NCI-H1417 treated with DMSO at 0.1 percent for 48 hours (cell line): ENCODE measurements at places on chromosomes 13 and 19.

- no peak for DNase-seq
Measured at GRCh38 chr13:69618393-69618792, 489.2 kb upstream of the ATXN8OS start.

DNA sequence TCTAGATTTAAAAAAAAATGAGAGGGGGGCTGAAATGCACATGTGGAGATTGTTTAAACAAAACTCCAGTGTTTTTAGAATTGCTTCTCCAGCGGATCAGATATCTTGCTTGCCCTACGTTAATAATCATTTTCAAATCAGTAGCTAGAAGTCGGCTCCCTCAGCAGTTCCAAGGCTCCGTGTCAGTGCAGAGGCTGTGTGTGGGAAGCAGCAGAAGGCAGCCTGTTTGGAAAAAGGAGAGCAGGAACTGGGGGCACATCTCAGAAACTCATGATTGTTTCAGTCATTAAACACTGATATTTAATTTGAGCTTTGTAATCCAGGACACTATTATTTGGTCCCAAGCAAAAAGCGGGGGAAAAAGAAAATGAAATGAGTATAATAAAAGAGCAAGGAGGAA, 50.9 kb downstream of the SOX21 start:
- no peak for DNase-seq

GRCh38 chr13:95256091-95256490, 45.2 kb downstream of the ABCC4 start:
- DNase-seq: no peak

- no peak for DNase-seq
Measured at GRCh38 chr13:41137241-41137640, 4.6 kb upstream of the KBTBD6 start.

DNA sequence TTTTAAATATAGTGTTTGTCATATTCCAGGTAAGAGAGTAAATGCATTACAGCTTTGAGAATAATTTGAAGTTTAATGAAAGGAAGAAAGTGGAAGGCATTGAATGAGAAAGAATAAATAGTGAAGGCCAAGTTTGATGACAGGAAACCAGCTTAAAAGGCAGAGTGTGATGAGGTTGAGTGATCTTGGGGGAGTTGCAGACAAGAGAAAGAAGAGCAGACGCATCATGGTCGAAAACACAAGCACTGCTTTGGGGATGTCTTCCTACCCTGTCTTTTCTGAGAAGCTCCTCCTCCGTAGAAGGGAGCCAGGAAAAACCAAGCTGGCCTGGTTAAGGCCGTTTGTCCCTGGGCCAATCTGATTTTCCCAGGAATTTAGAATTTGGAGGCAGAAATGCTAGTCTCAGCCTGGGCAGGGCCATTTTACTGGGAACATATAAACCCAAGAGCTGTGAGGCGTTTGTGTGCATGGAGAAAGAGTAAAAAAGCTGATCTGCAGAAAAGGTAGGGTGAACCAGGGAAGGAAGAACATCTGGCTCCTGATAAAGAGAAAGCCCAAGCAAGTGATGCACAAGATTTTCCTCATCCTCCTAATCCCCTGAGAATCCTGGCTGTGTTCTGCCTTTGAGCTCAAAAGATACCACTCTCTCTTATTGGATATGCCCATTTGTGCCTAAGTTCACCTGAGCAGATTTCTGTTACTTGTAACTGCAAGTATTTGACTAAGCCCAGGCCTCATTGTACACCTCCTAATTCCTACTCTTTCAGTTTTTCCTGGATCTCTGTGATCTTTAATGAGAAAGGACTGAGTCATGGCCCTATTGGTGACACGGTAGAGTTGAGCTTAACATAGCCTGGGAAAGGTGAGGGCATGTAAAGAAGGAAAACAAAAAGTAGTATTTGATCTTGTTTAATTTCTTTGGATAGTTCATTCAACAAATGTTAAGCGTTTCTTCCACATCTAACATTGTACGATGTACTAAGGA, 80.0 kb downstream of the WDFY2 start:
- DNase-seq: no peak

DNA sequence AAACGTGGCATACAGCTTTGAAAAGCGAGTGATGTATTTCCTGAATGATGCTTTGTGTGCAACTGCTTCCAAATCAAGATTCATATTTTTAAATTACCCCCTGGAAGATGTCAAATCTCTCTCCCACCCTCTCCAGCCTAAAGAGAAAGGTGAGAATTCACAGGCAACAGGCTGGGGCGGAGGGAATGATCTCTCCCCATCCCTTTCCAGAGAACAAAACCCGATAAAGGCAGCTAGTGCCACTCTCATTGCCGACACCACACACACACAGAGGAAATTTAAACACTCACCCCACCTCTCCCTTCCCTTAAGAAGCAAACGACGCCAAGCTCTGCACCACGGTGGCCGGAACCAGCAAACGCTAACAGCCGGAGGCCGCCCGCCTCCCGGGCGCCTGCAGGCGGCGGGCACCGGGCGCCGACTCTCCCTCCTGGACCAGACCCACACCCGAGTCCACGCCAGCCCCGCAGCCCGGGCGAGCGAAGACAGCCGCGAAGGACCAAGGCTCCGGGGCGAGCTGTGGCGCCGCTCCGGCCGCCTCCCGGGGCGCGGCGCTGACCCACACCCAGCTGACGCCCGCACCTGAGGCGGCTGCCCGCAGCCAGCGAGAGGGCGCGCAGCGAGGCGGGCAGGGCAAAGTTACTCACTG, 477 bp downstream of the LNX2 start:
- no peak for DNase-seq

DNA sequence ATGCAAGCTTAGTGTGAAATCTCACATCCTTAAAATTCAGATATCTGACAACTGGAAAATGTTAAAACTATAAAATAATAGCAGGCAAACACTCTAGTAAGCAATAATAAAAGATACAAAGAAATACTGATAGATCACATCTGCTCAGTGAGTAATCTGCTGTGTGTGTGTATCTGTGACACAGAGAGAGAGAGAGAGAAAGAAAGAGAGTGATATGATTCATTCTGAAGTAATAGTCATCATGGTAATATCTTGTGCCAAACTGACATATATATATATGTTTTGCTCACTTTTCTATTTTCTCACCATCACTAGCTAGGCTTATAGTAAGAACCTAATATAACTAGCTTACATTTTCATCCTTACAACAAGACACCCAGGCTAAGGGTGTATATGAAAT, 288.0 kb upstream of the SLITRK6 start:
- no peak for DNase-seq

GRCh38 chr19:4548238-4548584, 8.4 kb upstream of the LRG1 start:
- DNase-seq: no peak

GRCh38 chr13:48902368-48902767, 73.3 kb upstream of the FNDC3A start:
- DNase-seq: no peak

DNA sequence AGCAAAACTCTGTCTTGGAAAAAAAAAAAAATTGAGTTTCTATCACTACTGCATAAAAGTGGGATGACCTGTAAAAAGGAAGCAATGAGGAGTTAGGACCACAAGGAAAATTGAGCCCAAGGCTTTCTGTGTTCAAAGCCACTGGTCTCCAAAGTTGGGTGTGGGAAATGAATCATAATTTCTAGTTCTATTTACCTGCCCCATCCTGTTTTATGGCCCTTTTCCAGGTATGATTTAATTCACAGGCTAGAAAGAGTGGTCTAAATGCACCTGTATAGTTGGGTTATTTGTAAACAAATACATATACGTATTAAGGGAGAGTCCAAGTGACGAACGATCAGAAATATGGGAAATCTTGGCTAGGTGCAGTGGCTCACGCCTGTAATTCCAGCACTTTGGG, 5.9 kb upstream of the DCAF15 start:
- DNase-seq: no peak

DNA sequence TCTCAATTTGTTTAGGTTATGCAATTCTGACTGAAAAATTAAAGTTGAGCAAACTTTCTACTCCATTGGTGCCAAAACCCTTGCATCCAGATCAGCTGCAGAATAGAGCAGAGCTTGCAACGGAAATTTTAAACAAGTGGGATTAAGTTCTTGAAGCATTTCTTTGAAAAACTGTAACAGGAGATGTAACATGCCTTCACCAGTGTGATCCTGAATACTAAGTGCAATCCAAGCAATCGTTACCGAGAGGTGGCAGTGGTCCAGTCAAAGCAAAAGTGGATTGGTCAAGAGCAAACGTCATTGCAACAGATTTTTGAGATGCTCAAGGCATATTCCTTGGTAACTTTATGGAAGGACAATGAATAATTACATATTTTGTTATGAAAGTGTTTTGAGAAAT, 841.1 kb upstream of the SLITRK5 start:
- no peak for DNase-seq

DNA sequence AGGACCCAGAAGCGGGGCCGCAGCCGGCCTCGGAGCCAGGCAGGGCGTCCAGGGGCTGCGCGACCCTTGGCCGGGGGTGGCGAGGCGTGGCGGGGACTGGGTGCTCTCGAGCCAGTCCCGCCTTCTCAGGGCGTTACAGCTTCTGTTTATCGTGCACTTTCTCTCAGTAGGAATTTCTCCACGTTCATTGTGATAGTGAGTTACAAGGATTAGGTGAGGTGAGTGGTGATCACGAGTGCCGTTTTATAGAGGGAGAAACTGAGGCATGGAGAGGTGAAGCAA, 600 bp downstream of the AP1M1 start:
- no peak for DNase-seq

GRCh38 chr13:106942563-106942962, 374.6 kb upstream of the ARGLU1 start:
- no peak for DNase-seq

GRCh38 chr19:751501-752341, 809 bp downstream of the MISP start:
- DNase-seq: no peak

DNA sequence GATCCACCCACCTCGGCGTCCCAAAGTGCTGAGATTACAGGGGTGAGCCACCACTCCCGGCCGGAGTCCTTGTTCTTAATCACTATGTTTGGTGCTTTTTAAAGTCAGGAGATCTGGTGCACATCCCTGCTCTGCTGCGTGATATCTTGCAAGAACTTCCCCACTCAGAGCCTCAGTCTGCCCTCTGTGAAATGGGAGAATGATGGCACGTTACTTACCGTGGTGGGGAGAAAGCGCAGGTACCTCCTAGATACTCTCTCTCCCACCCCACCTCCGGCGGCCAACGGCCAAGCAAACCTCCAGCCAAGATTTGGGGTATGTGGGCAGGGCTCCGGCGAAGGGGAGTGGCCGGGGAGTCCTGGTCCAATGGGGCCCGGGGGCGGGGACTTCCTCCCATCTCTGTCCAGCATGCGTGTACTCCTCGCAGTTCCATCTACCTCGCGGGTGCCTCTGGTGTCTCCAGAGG, at the start of gene RYR1:
RYR1 (plus strand) TSS at position 424 of the 466 bp plus-strand sequence. CDS start 139 bp downstream, outside the sequence.
- no peak for DNase-seq

DNA sequence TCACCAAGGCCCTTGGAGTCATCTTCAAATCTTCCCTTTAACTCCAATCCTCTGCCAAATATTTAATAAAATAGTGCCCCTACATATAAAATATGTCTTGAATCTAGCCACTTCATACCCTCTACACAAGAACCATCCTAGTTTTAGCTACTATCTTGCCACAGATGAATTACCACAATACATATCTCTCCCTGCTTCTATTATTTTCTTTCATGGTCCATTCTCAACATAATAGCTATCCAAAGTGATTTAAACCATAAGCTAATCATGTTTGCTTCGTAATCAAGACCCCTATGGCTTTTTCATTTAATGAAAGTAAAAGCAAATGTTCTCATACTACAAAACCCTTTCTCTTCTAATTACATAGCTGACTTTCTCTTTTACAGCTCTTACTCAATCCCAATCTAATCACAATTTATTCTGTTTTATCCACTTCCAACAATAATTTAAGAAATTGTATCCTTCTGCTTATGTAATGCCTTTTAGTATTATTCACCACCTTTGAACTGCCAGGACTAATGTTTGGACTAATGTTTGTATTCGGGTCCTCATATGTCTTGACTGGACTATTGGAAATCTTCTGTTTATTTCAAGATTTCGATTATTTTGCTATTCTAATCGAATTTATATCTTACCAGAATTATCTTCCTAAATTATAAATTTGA, 412.0 kb downstream of the SLITRK1 start:
- DNase-seq: no peak

GRCh38 chr13:113029487-113030258, 60.7 kb downstream of the MCF2L start:
- DNase-seq: no peak

GRCh38 chr13:24097064-24097463, 63.5 kb upstream of the SPATA13 start:
- DNase-seq: no peak

- no peak for DNase-seq
Measured at GRCh38 chr13:34942732-34943435, 814 bp downstream of the NBEA start.

- no peak for DNase-seq
Measured at GRCh38 chr13:112893207-112893569, 75.8 kb upstream of the MCF2L start.

- no peak for DNase-seq
Measured at GRCh38 chr13:42969565-42970172, 22.4 kb downstream of the EPSTI1 start.

DNA sequence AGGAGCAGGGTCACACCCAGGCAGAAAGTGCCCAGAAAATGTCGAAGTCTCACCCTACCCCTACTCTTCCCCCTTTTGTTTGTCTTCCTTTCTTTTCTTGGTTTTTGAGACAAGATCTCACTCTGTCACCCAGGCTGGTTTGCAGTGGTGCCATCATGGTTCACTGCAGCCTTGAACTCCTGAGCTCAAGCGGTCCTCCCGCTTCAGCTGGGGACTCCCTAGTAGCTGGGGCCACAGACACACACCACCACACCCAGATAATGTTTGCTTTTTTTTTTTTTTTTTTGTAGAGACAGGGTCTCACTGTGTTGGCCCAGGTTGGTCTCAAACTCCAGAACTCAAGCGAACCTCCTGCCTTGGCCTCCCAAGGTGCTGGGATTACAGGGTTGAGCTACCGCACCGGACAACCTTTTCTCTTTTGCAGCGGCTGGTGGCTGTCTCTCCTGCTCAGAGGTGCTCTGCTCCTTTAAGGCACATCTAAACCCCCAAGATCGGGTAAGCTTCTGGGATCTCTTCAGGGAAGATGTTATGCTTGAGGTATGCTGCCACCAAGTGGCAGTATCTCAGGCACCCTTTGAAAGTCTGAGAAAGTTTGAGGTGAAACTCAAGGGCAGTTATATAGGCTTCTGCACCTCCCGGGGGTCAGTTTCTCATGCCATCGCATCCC, 22.4 kb upstream of the EBI3 start:
- DNase-seq: no peak

GRCh38 chr19:1783874-1784273, 28.2 kb downstream of the ATP8B3 start:
- no peak for DNase-seq

DNA sequence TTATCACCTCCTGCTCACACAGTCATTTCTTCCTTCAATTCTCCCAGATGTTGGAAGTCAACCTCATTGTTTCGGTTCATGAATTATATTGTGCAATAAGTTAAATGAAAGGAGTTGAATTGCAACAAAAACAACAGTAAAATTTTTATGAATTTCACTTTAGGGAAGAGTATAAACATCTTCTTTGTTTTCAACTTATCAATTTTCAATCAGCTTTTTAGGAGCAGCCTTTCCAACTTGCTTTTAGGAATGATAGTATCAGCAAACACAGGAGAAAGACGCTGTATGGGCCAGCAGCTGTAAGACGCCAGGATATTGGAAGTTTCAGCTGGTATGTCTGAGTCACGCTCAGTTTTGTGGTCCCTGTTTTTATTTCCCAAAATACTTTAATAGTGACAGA, 132.5 kb upstream of the ARGLU1 start:
- DNase-seq: no peak
